ENCODE measurements at places on chromosomes 3 and 15.
A peak's percentile ranks its signal among the peaks of the same experiment; 100 is the strongest.

- no peak for DNase-seq
These were observed 89.7 kb upstream of the PROK2 start for GRCh38 chr3:71874618-71875017.

GRCh38 chr15:85407421-85408269 lies 27.2 kb downstream of the AKAP13 start:
- no peak for DNase-seq

- DNase-seq = no peak
These were observed 131.1 kb downstream of the XXYLT1 start for GRCh38 chr3:195139876-195140240.

GRCh38 chr15:100663915-100664281 lies 61.5 kb downstream of the ASB7 start:
- DNase-seq = no peak

DNA sequence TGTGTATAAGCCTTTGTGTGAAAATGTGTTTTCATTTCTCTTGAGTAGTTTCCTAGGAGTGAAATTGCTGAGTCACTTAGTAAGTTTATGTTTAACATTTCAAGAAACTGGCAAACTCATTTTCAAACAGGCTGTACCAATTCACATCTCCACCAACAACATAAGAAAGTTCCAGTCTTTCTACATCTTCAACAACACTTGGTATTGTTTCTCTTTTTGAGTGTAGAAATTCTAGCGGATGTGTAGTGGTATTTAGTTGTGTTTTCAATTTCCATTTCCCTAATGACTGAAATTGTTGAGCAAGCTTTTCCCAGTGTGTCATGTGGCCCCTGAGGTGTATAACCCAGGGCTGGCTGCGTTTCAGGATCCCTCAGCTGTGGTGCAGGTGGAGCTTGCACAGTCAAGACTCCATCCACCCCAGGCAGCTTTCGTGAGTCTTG lies 258.5 kb downstream of the PDCD6IP start:
- no peak for DNase-seq

DNA sequence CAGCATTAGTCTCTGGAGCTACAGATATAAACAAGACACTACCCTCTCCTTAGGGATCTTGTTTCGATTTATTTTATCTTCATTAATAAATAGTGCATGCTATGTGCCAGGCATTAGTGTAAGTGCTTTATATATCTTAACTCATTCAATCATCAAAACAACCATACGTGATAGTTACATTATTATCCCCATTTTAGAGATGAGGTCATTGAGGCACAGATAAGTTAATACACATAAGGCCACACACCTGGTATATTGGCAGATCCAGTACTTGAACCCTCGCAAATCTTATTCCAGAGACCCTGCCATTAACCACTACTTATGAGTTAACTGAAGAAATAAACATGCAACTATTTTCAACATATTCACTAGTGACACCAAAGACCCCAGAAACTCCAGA lies 25.7 kb upstream of the NR2F2 start:
- DNase-seq = no peak

DNA sequence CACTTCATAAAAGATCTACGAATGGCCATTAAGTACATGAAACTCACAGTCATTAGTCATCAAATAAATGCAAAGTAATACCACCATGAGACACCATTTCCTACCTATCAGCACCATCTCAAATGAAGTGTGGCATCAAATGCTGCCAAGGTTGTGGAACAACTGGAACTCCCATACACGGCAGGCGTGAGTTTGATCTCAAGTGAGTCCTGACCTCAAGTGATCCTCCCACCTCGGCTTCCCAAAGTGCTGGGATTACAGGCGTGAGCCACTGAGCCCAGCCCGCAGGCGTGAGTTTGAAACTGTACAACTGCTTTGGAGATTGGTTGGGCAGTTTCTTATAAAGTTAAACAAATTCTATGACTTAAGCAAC lies 28.8 kb upstream of the HDAC11 start:
- DNase-seq = no peak

DNA sequence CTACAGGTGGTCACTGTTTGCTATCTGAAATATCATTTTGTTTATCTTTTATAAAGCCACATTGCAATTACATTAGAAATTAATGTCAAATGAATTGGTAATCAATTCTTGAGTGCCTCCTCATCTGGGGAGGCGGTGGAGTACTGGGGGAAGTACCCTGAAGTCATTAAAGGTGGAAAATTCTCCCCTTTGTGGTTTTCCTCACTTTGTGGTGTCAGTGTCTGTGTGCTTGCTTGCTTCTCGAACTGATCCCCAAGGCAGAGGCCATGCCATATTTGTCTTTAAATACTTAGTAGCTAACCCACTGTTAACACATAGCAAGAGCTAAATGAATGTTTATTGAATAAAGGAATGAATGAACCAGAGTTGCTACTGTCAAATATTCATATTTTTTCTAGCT lies 40.5 kb upstream of the CCK start:
- no peak for DNase-seq

DNA sequence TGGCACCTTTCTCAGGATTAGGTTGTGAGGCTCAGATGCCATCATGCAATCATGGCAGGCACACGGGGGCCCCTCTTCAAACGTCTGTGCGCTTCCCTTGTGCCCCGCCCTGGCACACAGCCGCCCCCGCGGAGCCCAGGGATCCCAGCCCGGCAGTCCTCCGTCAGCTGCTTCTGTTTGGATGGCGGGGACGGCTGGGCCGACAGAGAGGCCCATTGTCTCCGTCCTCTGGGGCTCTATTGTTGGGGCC lies 849 bp upstream of the HDAC11 start:
- no peak for DNase-seq

DNA sequence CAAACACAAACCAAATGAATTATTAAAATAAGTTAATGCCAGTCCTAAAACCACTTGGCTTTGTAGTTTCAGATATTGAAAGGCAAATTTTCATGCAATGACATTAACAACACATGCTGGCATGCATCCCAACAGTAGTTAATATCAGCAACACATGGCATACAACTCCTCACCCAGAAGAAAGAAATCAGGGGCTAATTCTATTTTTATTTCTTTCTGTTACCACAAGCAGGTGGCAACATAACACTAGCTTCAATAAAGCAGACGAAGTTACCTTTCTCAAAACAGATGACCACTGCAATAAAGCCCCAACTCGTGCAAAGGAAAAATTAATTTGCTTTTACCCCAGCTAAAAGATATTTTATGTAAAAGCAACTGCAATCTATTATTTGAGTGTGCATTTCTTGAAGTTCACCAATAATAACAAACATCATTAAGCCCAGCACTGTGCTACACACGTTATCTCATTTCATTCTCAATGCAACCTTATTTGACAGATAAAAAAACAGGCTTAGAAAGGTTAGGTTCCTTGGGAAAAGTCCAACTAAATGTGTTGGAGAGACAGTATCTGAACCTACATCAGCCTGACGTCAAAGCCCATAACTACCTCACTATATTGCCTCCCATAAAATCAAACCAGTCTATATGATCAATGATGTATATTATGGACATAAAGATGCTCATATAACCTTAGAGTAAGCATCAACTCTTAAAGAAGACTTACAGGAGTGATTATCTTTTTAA lies 2.8 kb downstream of the TOP2B start:
- no peak for DNase-seq

GRCh38 chr3:89138048-89138447 lies 30.6 kb downstream of the EPHA3 start:
- no peak for DNase-seq

GRCh38 chr3:54856271-54856670 lies 71.6 kb downstream of the LRTM1 start:
- DNase-seq = no peak

DNA sequence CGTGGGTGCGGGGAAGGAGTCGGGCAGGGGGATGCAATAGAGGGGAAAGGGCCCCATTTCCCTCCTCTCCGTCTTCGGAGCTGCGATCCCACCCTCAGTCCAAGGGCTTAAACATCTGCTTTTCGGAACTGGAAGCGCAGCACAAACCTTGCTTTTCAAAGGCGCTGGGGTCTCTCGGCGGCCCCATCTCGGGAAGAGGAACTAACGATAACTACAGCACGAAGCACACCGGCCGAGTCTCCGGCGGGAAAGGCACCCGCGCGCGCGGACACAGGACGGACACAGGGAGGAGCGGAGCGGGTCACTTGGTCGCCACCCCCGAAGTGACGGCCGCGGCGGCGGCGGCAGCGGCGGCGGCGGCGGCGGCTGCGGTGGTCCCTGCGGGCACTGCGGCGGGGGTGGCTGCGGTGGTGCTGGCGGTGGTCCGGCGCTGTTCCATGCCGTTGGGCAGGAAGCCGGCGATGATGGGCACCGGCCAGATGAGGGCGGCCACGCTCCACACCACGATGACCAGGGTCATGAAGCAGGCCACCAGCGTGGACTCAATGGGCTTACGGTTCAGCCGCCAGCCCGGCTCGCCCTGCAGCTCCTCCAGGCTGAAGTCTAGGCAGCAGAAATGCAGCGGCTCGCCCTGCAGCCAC lies 1.1 kb downstream of the TMEM158 start:
- peak; percentile 76 for DNase-seq

- no peak for DNase-seq
These were observed 8.2 kb upstream of the GANC start for GRCh38 chr15:42264795-42265194.

DNA sequence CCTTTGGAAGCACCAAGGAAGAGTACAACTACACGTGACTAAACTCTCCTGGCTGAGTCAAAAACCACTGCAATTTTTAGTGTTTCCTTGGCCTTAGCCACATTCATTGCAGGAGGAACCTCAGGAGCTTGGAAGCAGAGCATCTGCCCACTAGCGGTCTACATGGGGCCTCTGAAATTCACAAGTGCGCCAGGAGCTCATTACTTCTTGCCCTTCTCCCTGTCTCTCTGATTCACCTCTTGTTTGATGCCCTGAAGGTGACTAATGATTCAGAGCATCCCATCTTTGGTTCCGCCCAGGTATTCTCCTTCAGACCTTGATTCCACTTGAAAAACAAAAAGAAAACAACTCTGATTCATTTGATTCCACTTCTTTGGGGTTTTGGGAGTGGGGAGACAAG lies 201.1 kb upstream of the LPP start:
- no peak for DNase-seq

GRCh38 chr3:194255252-194256039 lies 95.7 kb downstream of the CPN2 start:
- peak; percentile 73 for DNase-seq

- DNase-seq = no peak
These were observed 28.1 kb downstream of the CPNE4 start for GRCh38 chr3:132006605-132007204.

- no peak for DNase-seq
These were observed 128.7 kb upstream of the SLC2A2 start for GRCh38 chr3:171155122-171155700.

DNA sequence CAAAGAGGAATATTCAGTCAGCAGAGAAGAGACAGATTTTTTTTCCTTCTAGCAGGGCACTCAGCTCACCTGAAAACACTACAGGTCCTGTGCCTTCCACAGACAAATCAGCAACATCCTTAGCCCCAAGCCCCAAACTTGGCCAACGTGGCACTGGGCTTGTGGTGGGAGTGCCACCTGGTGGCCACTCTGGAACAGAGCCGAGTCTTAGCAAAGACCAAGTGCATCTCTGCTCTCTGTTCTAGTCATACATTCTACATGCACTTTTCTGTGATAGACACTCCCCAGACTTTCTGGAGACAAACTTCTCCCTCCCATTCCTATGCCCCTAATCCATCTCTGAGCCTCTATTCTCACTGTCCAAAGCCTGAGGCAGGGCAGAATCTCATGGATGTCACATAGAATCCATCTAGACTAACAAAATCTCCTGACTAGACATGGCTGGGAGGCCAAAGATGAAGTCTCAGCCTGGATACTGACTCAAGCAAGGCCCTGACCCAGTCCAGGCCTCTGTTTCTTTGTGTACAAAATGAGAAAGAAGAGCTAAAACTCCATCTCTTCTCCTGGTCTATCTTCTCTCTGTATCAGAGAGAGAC lies 5.1 kb upstream of the SEMA7A start:
- peak; percentile 75 for DNase-seq

DNA sequence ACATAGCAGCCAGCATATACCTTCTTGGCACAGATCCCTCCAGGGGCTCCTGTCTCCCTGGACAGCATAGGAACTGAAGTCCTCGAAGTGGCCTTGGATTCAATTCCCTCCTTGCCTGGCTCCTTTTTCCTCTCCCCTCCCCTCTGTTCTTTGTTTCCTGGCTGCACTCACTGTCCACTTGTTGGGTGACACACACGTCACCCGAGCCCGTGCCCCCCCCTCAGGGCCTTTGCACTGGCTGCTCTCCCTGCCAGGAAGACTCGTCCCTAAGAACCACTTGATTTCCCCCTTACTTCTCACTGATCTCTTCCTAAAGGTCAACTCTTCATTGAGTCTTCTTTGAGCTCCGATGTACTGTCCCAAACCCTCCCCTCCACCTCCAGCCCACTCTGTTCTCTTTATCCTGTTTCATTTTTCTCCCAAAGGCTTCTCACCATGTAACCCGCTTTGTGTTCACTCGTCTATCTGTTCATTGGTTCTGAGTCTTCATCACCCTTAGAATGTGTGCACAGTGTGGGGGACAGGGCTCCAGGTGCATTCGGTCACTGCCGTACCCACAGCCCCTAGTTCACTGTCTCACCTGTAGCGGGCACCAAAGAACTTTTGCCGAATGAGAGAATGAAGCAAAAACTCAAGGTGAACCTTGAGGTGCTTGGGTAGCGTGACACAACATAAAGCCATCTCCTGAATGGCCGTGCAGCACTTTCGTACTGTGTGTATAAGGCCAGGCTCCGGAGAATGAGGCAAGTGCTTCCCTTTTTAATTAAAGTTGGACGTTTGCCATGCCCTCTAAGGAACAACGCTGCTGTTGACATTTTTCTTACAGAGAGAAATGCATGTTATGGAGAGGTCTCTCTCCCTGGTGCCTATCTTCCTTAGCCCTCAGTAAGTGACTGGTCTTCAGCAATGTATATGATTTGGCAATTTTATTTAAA lies 74.0 kb downstream of the CHRNA7 start:
- DNase-seq = no peak

GRCh38 chr3:37765591-37766488 lies 95.8 kb upstream of the CTDSPL start:
- no peak for DNase-seq

GRCh38 chr3:126389112-126389793 lies 5.5 kb upstream of the CFAP100 start:
- peak; percentile 88 for DNase-seq
